CD4-positive, alpha-beta T cell (primary cell): ENCODE measurements at places on chromosomes 1 and 21.

GRCh38 chr1:86052948-86053698, 103.4 kb downstream of the COL24A1 start:
- no peak for DNase-seq

GRCh38 chr1:72649991-72650390, 367.7 kb upstream of the NEGR1 start:
- DNase-seq: no peak

- DNase-seq: no peak
Measured at GRCh38 chr21:25790122-25790877, 55.5 kb downstream of the GABPA start.

DNA sequence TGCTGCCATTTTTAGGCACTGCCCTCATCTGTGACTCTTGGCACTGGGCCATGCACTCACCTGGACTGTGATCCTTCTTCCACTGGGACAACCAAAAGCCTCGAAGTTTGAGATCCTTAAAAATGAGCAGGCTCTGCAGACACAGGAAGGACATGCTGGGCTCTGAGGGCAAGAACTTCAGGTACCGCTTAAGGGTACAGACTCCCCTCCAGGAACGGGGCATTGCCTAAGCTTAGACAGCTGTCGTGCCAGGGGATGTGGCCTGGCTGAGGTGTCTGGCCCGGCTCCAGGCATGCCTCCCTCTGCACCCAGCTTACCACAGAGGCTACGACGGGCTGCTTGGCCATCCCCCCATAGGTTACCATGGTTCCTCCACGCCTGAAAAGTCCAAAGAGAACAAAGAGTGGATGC, 14.2 kb upstream of the SRSF4 start:
- DNase-seq: no peak

DNA sequence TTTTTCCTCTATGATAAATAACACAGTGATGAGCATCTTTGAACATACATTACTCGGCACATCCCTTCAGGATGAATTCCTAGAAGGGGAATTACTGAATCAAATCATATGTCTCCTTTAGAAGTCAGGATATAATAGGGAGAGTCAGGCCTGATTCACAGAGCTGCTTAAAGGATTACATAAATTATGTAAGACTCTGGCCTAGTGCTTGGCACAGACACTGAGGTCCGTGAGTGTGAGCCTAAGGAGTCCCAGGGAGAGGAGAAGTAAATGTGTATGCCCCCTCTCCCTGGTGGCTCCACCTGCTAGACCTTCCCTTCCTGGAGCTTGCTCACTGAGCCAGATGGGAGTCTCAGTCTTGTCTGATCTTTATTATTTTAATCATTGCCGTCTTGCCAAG, 8.6 kb upstream of the FOXE3 start:
- no peak for DNase-seq

DNA sequence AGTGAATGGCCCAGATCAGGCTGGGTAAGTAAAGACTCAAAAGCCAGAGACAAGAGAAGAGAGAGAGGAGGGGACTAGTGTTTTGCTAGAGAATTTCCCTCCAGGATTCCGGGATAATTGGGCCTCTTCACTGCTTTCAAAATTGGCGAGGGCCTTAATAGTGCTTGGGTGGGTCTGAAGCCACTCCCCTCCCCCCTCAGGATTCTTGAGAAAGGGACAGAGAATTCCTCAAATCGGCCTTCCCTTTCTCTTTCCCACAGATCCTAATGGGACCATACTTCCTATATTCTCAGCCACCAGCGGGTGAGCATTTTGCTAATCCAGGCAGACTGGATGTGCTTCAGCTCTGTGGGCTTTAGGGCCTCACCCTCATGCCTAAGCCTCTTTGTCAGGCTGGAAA, 11.9 kb downstream of the SFN start:
- no peak for DNase-seq

GRCh38 chr1:64163970-64164369, 39.5 kb upstream of the UBE2U start:
- no peak for DNase-seq

- DNase-seq: no peak
Measured at GRCh38 chr21:41715649-41716281, 51.1 kb downstream of the RIPK4 start.

GRCh38 chr21:29329406-29329805, 30.7 kb downstream of the BACH1 start:
- no peak for DNase-seq

GRCh38 chr1:41517062-41517438, 32.6 kb upstream of the EDN2 start:
- no peak for DNase-seq

DNA sequence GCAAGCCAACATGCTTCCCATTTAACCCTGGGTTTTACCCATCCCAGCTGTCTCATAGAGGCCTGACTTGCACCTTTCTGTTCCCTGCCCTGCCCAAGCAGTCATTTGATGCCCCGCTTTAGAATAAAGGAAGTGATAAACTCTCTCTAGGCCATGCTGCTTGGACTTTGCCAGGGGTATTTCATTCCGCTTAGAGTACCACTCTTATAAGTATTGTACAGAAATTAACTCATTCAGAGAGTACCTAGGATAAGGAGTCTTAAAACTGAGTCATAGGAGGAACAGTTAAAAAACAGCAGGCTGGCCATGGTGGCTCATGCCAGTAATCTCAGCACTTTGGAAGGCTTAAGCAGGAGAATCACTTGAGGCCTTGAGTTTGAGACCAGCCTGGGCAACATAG, 21.0 kb upstream of the LYST start:
- no peak for DNase-seq

DNA sequence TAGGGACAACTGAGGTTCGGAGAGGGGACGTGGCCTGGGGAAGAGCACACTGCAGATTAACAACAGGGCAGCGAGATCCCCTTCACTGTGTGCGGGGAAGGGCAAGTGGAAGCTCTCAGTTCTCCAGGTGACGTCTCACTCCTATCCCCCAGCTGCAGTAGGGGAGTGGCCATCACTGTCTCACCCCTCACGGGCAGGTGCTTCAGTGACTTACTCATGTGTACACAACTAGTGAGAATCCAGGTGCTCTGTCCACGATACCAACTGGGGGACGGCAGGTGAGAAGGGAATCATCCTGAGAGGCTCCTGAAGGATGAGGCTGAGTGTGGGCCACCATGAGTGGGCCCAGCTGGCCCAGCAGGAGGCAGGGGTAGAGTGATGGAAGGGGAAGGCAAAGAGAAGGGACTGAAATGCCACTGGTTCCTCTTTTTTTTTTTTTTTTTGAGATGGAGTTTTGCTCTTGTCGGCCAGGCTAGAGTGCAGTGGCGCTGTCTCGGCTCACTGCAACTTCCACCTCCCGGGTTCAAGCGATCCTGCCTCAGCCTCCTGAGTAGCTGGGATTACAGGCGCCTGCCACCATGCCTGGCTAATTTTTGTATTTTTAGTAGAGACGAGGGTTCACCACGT, 25.9 kb downstream of the RHBG start:
- no peak for DNase-seq

DNA sequence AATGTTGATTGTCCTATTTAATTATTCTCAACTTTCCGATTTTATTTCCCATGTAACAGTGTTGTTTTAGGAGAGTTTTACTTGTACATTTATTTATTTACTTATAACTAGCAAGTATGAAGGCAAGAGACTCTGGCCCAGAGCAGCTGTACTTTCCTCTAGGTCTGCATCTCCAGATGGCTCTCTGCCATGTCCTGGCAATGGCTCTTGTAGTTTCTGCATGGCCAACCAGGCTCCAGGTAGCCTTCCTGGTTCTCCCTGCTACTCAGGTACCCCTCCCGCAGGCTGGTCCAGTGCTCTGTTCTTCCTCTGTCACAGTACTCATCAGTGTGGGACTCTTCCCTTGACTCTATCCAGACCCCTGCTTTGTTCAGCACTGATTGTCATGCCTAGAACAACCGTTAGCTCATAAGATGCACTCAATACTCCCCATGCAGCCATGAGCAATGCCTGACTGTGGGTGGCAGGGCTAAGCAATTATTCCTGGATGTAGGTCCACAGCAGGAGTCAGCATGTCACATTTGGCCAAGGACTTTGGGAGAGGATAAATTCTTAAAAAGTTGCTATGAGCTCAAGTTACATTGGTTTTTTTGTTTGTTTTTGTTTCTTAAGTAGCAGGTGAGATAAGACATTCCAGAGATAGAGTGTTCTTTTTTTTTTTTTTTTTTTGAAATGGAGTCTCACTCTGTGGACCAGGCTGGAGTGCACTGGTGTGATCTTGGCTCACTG, 10.9 kb upstream of the IL20 start:
- no peak for DNase-seq

- no peak for DNase-seq
Measured at GRCh38 chr1:51555866-51556619, 37.0 kb upstream of the EPS15 start.

DNA sequence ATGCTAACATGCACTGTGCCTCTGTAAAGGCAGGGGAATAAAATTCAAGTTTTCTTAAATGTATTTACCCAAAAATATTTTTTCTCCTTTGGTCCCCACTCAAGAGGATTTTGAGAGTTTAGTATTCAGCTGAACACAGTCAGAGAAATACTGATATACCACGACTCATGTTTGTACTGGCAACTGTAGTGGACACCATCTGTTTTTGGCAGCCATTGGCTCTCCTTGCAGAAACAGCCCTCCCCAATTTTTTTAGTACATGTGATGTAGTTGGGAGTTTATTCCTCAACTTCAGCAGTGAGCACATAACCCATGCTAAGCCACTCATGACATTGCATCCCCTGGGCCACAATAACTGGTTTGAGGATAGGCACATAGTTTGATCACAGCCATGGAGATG, 154.8 kb upstream of the POU3F1 start:
- DNase-seq: no peak

DNA sequence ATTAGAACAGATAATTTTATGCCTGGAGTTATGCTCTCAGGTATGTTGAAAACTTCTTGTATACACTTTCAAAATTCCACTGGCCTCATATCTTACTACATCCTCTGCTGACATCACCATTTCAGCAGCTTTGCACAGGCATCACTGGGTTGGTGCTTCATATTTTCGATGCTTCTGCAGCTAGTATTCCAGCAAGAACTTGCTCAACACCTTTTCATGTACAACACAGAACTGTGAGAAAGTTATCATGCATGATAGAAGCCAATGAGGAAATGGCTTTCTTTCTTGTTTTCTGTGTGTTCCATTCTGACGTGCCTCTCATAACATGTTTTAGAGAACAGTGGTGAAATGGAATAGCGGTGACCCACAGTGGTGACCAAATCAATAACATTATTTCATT, 5.1 kb upstream of the GBP5 start:
- DNase-seq: peak; percentile 31

DNA sequence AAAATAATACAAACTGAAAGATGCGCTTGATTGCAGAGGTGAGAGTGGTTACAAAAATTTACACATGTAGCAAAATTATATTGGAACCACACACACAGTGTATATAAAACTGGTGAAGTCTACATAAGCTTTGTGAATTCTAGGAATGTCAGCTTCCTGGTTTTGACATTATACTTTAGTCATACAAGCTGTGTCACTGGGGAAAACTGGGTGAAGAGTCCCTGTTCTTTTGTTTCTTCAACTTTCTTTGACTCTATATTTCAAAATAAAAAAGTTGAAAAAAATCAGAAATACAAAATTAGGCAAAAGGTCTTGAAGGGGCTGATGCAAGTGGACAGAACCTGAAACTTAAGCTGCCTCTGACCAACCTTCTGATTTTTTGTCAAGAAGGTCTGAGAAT, 3.0 kb downstream of the C1QC start:
- DNase-seq: no peak
